Cardiac septum (tissue), 1 donor: ENCODE measurements at places on chromosomes 2 and 18.

GRCh38 chr2:45843136-45843535 is 191.7 kb downstream of the PRKCE start:
- no peak for DNase-seq

DNA sequence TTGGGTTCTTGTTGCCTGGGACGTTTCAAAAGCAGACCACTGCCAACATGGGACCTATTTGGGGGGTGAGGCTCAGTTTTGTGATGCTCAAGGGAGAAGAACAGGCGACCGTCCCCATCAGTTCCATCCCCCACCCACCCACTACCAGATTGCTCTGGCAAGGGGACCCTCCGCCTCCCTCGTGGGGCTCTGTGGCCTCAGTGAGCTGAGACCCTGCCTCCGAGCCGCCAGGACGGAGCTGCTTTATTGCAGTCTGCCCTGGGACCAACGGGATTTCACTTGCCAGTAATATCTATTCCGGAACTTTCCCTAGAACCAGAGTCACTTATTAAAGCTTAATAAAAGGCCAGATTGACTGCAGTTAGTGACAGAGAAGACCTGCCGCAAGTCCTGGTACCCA is 146.3 kb downstream of the KLHL29 start:
- no peak for DNase-seq

DNA sequence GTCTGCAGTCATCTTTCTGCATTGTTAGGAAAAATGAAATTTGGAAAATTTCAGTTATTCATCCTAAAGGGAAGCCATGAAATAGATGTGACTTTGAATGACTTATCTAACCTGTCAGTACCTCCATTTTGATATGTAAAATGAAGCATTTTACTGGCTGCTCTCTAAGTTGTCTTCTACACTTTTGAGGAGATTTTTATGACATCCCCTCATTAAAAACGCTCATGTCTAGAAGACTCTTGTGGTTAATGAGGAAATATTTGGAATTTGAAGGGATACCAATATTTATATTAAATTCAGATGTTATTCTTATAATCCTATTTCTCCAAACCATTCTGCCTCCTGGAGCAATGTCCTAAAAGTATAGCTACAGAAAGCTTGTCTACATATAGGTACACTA is 73.8 kb upstream of the THUMPD2 start:
- DNase-seq, result no peak

- no peak for DNase-seq
These were observed 99.6 kb downstream of the TXNL1 start for GRCh38 chr18:56538746-56539145.

DNA sequence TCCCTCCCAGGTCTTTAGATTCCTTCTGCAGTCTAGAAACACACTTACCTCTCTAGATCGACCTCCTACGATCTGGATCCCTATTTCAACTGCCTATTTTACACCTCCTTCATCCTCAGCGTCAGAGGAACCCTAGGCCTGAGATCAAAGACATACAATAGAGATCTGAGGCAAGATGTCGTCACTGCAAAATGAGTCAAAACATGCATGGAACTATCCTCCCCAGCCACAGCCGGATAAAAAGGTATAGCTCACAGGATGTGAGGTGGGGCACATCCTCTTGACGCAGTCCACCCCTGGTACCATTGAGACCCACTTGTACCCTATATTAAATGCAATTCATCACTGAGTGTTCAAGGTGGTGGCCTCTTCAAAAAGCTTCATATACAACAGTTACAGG is 63.7 kb upstream of the DNAJC10 start:
- no peak for DNase-seq

DNA sequence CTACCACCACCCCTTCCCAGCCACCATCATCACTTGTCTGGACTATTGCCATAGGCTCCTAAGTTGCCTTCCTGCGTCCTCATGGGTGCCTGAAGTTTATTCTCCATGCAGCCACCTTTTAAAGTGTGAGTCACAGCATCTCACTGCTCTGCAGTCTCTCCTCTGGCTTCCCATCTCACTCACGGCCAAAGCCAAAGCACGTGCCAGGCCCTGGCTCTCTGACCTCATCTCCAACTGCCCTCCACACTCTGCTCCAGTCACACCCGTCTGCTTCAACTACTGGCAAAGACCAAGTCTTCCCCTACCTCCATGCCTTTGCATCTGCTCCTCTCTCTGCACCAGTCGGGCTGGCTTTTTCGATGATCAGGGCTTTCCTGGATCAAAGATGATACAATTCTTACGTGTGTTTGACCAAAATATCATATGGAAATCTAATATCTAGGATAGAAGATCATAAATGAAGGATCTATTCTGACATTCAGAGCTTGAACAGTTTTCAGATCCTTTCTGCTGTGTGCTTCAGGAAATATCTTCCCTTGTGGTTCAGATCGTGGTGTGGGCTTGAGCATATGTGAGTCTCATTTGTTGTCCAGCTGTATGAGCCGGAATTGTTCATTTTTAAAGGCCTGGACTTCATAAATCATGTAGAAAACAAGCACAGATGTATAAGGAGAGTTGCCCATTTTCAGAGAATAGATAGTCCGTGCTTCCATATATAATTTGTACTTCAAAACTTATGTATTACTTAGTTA is 175.6 kb downstream of the PRKCE start:
- DNase-seq, result peak; percentile 41

- DNase-seq, result no peak
These were observed 332.2 kb upstream of the ST6GAL2 start for GRCh38 chr2:107218208-107218607.

DNA sequence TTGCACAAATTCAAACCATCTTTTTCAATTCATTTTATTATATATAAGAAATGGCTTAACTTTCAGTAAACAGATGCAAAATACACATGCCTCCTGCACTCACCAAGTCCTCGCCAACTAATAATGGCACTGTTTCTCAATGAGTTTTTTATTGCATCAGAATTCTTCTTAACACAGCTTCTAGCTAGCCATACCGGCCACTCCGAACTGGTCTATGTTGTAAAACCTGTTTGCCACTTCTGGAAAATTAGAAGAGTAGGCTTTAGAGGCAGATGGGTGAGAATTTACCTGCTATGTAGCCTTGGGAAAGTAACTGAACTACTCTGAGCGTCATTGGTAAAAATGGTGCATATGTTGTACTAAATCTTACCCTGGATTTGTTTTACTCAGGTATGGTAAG is 100.6 kb upstream of the LHCGR start:
- DNase-seq, result no peak

DNA sequence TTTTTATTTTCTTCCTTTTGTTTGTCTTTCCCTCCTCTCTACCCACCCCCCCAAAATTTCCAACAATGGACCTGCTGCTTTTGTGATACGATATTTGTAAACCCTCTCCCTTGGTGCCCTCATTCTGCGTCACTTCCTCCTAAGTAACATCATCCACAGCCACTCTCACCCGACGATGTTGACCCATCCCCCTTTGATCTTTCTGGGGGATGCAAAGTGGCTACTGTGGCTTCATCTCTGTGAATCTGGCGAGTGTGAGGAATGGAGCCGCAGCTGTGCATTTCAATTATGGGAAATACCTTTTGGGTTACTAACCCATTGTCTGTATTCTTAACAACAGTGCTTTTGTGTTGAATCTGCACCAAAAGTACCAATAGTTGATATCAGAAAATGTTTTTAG is 19.4 kb downstream of the ANTXR1 start:
- DNase-seq, result no peak

GRCh38 chr2:110904116-110904778 is 171.9 kb downstream of the ACOXL start:
- DNase-seq, result no peak

DNA sequence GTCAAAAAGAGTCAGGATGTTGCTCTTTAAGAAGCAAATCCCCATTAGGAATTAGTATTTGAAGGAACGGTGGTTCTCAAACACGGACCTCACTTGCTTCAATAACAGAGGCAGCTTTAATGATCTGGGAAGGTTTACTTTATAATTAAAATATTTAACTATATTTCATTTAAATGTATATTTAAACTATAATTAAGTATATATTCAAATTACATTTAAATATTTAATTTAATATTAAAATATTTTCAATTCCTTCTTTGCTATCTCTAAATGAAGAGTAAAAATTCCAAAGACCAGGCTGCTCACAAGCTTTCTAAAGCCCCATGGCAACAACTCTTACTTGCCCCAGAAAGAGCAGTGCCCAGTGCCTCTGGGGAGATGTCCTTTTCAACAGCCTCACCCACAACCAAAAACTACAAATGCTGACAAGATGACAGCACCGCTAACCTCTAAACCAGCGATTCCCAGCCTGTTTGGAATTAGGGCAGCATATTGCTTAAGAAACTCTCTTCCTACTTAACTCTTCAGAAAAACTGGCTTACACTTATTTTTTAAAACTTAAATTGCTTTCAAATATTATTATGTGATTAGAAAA is 62.9 kb upstream of the POU3F3 start:
- no peak for DNase-seq

DNA sequence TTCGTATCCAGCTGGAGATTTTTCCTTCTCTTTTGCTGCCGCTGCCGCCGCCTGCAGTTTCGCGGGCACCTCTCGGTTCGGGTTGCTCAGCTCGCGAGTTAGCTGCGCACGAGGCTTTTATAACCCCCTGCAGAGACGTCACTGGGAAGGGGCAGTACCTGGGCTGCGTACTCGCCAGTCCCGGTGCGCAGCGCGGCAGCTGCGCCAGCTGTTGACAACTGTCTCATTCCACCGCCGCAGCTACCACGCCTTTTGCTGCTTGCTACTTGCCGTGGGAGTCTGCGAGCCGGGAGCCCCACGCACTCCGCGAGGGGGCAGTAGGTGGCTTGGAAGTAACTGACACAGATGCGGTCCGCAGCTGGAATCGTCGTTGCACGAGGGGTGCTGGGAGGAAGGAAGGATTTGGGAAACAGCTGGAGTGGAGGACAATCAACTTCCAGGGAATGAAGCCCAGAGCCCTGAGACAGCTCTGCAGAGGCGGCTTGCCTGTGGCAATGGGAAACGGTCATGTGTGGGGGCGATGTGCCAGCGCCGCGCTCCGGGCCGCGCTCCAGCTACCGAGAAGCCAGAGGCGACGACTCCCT is at the start of gene TACR1:
TSS of gene TACR1 (minus strand) at position 93 of the 584 bp plus-strand sequence. CDS start 586 bp downstream, outside the sequence.
- no peak for DNase-seq

DNA sequence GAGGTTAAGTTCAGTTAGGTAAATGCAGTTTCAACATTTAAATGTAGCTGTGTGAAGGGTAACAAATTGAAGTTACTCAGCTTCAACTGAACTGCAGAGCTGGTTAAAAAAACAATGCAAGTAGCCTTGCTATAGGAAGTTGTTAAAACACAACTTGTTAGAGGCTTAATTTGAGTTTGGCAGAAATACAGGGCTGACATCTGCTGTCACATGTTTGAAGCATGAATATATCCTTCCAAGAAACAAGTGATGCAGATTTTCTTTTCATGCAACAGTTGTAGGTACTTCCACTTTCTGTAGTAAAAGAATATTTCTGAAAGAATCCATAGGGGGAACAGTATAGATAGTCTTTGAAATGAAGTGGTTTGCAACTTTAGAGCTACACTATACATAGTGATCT is 208.7 kb upstream of the RASGRP3 start:
- no peak for DNase-seq

GRCh38 chr2:233065954-233066470 is 5.9 kb downstream of the INPP5D start:
- DNase-seq, result peak; percentile 60

- no peak for DNase-seq
These were observed 56.7 kb downstream of the SDC1 start for GRCh38 chr2:20168048-20168726.

GRCh38 chr2:49028101-49028500 is 126.2 kb downstream of the FSHR start:
- no peak for DNase-seq
